Activated gamma-delta T cell treated with anti-CD3 and anti-CD28 coated beads, Interleukin-2, amount 50 U/mL, for 16 hours (primary cell): ENCODE measurements at places on chromosomes 6 and 20.

GRCh38 chr6:12545619-12546409 lies 170.8 kb upstream of the PHACTR1 start:
- no peak for DNase-seq

GRCh38 chr20:63755933-63756647 lies 16.5 kb downstream of the SLC2A4RG start:
- no peak for DNase-seq

DNA sequence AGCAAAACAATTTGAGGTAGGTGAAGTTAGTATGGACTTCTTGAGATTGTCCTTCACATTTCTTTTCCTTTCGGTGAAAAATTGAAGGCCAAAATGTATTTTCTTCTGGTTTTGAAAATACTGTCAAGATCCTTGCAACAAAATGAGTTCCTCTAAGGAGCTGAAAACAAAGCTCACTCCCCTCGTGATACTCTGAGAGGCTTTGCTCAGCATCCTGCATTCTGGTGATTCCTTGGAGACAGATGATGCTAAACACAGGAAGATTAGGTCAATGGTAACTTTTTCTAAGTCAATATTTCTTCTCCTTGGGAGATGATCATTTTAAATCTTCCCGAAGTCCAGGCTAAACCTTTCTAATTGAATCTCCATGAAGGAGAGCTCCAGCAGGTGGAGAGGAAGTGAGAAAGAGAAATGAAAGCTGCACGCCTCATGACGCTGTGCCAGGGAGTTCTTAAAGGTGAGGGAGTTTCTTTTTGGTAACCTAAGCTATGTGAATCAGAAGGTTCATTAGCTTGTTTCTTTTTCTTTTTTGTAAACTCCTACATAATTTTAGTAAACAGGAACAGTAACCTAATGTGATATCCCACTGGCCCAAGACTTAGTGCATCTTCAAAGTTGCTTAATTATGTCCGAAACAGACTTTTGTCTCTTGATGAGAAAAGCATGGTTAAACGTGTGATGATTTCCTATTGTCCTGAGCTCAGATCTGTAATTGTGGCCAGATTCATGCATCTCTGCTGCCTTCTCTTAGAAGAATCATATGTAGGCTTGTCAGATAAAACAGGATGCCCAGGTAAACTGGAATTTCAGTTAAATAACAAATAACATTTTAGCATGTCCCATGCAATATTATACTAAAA lies 15.0 kb downstream of the ESR1 start:
- DNase-seq, result no peak

DNA sequence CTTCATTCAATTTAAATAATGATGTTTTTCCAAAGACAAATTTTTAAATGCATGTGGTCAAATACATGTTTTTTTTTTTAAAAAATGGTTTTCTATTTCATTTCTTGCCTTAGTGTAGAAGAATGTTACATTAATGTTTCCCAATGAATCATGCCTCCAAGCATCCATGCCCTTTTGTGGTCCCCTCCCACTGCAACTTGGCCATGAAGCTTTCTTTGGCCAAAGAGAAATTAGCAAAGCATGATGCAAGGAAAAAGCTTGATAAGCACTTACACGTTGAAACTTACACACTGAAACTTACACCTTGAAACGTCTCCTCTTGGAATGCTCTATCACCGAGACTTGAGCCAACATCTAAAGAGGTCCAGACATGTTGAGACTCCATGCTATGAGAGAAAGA lies 93.0 kb upstream of the ELOVL5 start:
- no peak for DNase-seq

GRCh38 chr6:83514466-83514865 lies 2.1 kb downstream of the PRSS35 start:
- no peak for DNase-seq

- DNase-seq, result no peak
Observed at GRCh38 chr6:1244941-1245340, 67.0 kb upstream of the FOXQ1 start.

DNA sequence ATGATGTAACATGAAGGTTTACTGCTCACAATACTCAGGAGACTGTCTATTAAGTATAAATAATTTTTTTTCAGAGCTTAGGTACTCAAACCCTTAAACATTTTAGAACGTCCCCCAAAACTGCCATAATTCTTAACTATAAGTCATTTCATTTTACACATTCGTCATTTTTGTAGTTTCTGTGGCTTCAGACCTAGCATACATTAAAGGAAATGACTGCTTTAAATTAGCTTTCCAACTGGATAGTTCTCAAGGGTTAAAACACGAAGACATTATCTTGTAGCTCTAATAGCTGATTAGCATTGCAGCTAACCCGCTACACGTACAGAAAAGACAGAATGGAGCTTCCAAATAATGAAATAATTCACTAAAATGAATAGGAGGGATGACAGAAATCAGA lies 24.9 kb upstream of the PLN start:
- no peak for DNase-seq

DNA sequence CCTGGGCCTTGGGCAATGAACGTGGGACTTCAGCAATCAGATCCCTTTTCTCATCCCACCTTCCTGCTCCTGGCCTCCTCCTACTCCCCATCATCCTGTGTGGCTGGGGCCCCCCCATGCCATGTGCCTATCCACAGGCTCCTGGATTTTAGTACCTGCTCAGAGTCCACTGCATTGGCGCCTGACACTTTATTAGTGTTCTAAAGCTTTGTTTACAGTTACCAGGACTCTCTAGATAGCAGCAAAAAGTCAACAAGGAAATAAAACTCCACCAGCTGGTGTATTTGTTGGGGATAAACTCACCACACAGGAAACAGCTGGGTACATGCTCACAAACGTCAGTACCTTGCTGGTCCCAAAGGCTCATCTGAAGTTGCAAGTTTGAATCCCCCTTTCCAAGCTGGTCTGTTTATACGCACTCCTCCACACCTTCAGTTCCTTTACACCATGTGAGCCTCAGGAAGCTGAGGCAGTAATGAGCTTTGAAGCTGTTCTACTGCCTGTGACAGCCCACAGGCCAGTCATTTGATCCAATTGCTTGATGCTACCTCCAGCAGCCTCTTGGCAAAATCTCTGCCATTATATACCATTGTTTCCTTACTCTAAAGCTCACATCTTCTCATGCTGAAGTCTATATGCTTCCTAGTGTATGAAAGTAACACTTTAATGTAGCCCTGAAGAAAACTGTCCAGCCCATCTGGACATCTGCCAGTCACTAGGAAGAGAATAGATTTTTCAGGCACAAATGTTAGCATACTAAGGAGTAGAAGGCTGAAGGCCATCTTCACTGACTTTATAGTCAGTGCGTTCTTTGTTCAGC lies 76.6 kb downstream of the ANKEF1 start:
- no peak for DNase-seq

DNA sequence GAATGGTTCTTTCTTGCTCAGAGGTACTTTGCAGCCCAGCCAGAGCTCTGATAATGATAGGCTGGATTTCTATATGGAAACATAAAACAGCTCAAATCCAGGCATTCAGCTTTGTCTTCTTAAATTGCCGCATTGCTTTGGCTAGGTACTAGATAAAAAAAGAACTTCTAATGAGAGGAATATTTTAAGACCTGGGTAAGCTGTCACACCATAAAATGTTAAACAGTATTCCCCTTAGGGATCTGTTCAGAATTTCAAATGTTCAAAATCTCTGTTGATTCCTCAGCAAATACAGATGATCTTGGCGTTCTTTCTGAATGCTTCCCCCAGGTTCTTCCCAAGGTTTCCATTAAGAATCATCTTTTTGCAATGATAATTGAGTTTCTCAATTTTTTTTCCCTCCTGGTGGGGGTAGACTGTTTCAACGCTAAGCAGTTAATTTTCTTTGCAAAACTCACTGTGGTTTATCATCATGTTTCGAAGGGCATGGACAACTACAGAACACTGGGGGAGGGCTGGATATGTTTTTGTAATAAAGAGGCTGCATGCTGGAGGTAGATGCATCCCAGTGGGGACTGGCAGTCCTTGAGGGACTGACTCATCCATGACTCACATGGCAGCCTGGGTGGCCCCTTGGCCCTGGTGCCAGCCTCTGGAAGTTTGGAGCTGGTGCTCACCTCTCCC lies 31.0 kb downstream of the TIAM2 start:
- no peak for DNase-seq

GRCh38 chr6:167238694-167239467 lies 52.2 kb upstream of the UNC93A start:
- DNase-seq, result no peak

- DNase-seq, result no peak
Observed at GRCh38 chr6:127635091-127635490, 58.1 kb downstream of the C6orf58 start.

- DNase-seq, result no peak
Observed at GRCh38 chr6:111714416-111715270, 109.0 kb upstream of the TRAF3IP2 start.

GRCh38 chr6:76881414-76881813 lies 581.9 kb downstream of the HTR1B start:
- DNase-seq, result no peak

DNA sequence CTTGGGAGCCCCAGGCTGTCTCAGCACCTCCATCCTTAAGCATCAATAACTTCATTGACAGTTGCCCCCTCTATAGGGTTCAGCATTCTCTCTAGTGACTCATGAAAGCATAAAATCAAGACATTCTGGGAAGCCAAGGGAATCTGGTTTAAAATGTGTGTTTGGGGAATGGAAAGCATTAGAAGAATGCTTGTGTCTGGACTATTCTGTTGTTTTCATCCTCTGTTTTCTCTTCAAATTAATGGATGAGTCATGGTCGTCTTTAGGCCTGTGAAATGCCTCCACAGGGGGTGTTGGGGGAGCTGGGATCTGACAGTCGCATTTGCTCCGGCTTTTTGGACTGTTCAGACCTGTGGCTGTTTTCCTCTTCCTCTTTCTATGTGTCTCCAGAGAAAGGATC lies 279.7 kb downstream of the CDC5L start:
- DNase-seq, result no peak

GRCh38 chr6:105608711-105609374 lies 206.0 kb upstream of the PREP start:
- DNase-seq, result no peak

DNA sequence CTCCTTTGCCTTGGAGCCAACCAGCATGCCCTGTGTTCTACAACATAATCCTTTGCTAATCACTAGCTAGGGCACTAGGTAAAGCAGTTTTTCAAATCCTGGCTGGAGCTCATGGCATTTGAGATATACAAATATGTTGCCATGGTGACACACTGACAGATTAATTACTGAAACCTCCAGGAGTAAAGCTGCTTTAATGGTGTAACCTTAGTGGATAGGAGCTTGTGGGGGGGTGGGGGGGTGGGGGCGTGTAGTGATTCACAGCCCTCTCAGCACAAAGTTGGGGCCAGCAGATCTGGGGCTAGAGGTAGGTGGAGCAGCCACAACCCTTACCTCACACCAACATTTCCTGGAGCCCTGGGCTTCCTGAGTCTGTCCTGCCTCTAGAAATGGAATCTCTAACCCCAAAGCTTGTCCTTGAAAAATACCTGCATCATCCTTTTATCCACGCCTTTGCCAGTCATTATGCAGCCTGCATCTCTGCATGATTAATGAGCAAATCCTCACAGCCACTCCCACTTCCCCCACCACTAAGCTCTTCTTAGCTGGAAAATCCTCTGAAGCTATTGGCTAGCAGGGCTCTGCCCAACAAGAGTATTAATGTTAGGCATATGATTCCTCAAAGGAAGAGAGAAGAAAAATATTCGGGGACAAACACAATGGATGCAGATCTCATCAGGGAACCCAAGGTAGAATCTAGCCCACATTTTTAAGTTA lies 84.5 kb upstream of the PRND start:
- no peak for DNase-seq

DNA sequence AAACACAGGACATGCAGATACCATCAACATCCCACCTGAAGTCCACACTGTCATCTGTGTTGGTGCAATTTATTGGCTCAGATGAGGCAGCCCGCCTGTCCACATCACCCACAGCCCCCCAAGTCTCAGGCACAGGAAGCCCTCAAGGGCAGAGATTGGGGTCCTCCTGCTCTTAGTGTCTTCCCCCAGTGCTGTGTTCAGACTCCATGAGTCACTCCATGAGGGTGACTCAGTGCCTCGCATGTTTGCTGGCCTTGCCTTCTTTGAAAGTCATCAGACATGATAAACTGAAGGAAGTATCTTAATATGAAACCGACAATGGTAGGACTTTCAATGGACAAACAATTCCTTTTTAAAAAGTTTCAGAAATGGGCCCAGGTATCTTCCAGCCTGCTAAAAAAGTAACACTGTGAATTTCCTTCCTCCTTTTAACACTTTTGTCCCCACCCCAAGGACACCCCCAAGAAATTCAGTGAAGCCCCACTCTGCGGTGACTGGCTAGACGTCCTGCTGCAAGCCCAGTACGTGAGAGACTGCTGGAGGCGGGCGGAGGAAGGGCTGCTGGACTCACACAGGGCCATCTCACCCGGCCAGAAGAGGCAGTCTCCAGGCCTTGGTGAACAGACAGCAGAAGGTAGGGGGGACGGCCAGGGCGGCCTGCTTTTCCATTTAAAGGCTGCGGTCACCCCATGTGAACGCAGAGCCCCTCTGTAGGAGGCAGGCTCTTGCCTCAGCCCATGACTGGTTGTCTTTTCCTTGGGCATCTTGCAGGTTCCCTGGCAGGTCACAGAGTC lies 43.0 kb upstream of the KCNK16 start:
- DNase-seq, result no peak

- no peak for DNase-seq
Observed at GRCh38 chr6:86355271-86355670, 582.1 kb upstream of the HTR1E start.
